ENCODE measurements at places on chromosomes 11 and 22. TPM values are rescaled to one million over a fixed set of nuclear protein-coding genes. Genes with fewer than 3 reads are reported as not detected.

CCND1 gene
- total RNA-seq, result 482 TPM

DNA sequence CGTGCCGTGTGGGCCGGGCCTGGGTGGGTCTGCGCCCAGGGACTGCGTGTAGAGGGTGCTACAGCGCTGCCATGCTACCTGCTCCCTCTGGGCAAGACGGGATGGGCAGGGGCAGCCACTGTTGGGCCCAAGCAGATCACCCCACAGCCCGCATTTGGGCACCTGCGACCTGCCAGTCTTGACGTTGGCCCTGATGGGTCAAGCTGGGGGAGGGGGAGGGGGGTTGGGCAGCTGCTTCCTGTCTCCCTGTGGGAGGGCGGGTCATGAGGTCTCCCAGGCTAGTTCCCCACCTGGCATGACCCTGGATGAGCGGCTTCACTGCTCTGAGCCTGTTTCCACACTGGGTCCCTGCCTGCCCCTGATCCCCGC lies 2.8 kb upstream of the RPS19BP1 start:
- DNase-seq, result no peak
- no peak overlapping the region for H3K4me3 ChIP-seq
- H3K36me3 ChIP-seq, result no peaks in the 10 kb centered on the region
- H3K4me1 ChIP-seq, result peaks cover 22% of the 10 kb centered on the region

C11orf87 gene
- total RNA-seq, result 0.07 TPM

OR1S1 gene
- not detected for total RNA-seq

SVIP gene
- total RNA-seq, result 15.9 TPM

MS4A15 gene
- total RNA-seq, result not detected

DNA sequence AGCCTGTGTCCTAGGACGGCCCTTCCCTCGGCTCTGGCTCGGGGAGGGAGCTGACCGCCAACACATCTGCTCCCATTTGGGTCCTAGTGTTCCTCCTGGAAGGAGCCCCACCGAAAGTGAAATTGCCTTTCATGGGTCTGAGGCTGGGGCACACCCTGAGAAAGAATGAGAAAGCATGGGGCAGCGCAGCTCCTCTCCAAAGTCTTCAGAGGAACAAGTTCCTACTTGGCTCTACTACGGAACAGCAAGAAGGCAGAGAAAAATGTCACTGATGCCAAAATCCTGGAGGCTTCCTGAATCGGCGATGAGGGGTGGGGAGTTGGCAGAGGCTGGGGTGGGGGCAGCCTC lies 41.5 kb upstream of the MYEOV start:
- H3K27ac ChIP-seq, result no peak overlapping the region
- H3K4me3 ChIP-seq, result no peak overlapping the region
- peaks cover 10% of the 10 kb centered on the region for H3K4me1 ChIP-seq
- no peak for DNase-seq
